ENCODE measurements at places on chromosomes 3 and 15. TPM values are rescaled to one million over a fixed set of nuclear protein-coding genes. Genes with fewer than 3 reads are reported as not detected.

DNA sequence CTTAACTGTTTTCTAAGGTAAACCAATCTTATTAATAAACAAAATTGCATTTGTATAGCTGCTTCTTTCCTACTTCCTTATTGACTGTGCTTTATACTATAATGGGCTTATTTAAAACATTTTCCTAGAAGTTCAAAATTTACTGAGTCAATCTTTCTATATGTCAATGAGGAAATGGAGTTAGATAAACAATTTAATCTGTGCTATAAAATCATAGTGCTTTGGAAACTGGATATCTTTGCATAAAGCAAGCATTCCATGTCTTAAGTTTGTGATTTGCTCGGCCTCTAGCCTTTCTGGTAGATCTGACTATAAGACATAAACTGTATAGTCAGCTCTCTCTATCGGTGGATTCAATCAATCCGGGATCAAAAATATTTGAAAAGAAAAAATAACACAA, 99.6 kb downstream of the NEDD4 start:
- no peak for DNase-seq

DNA sequence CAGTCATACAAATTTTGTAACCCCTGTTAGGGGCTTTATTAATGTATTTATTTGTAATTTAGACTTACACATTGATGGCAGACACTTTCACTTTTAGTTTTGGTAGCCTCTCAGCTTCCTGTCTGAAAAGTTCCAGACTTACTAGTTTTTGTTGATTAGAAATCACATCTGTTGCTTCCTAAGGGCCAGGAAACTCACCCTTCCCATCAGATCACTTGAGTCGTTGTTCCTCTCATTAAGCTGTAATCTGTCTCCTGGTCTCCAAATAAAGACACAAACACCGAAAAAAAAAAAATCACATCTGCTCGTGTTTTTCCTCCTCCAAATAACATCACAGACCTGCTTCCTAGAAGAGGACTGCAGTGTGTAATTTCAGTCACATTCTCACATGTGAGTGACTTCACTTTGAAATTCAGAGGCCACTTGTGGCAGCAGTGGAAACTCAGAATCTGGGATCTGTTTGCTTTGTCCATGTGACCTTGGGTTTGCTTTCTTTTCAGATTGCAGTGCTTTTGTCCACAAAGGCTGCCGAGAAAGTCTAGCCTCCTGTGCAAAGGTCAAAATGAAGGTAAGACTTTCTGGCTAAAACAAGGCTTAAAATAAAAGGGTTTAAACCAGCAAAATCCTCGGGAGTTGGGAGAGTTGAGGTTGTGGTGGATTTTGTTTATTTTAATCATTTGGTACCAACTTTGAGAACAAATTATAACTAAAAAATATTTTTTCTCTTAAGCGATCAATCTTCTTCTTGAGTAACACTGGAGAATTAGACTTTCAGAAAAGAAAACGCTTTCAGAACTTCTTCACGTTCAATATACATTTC, 87.0 kb downstream of the KLHL25 start:
- no peak for DNase-seq

TRPM1 gene
- total RNA-seq, result not detected

BSN gene
- 0.26 TPM for total RNA-seq

DNA sequence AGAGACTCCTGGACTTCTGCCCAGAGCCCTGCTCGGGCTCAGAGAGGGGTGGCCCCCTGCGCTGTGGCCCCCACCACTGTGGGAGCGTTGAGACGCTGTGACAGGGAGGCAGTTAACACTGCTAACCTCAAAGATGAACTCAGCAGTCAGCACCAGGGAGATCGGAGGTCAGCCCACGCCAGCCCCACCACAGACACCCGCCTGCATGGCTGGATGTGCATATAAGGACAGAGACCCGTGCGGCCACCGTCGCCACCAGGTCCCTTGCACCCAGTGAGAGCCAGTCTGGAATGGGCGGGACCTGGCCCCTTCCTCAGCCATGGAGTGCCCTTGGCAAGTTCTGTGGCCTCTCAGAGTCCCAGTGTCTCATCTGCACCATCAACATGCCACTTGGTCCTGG, 48.5 kb upstream of the FURIN start:
- DNase-seq, result peak; percentile 73

PYDC2 gene
- not detected for total RNA-seq

ELL3 gene
- total RNA-seq, result 14.5 TPM

Data from left lung (tissue), 14 donors.